ENCODE measurements at places on chromosomes 4 and X. TPM values are rescaled to one million over a fixed set of nuclear protein-coding genes. Genes with fewer than 3 reads are reported as not detected.
A peak's percentile ranks its signal among the peaks of the same experiment; 100 is the strongest.

SPATA4 gene
- polyA plus RNA-seq, result not detected

ABCG2 gene
- 7.4 TPM for polyA plus RNA-seq

NDST3 gene
- polyA plus RNA-seq, result not detected

TSPAN6 gene
- polyA plus RNA-seq, result 78.9 TPM

PLS3 gene
- polyA plus RNA-seq, result 55.7 TPM

RIBC1 gene
- 0.04 TPM for polyA plus RNA-seq

ALG13 gene
- 65.5 TPM for polyA plus RNA-seq

ASMT gene
- polyA plus RNA-seq, result 0.33 TPM

CCNB3 gene
- 0.07 TPM for polyA plus RNA-seq

SNCA gene
- polyA plus RNA-seq, result not detected

GRCh38 chr4:142348613-142349021, 497.5 kb downstream of the INPP4B start:
- no peaks in the 10 kb centered on the region for H3K4me1 ChIP-seq
- H3K27ac ChIP-seq, result no peak overlapping the region
- DNase-seq, result no peak

DNA sequence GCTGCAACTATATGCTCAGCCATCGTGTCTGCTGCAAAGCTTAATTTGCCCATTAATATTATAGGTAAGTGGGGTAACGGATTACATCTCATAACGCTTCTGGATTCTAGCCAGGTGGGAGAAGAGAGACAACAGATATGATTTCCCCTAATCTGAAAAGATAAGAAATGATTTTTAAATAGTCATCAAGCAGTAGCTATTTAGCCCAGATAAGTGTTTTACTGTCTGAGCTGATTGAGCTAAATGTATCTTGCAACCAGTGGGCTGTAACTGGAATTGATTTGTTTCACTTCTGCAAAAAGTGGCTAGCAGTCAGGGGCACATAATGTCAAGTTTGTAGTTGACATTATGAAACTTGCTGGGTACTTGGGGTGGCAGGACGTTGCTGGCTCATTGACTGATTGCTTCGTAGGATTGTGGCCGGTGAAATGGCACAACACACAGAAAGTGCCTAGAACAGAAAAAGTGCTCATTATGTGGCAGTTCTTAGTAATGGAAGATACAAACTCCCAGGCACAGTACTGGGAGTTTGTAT, 18.5 kb downstream of the LAP3 start:
- no peaks in the 10 kb centered on the region for H3K27me3 ChIP-seq
- 0 out of 2 replicates have a peak, but pooled peaks cover 10% of the 10 kb centered on the region for H3K4me1 ChIP-seq
- H3K27ac ChIP-seq, result no peak overlapping the region
- H3K4me3 ChIP-seq, result no peak overlapping the region
- DNase-seq, result no peak

DNA sequence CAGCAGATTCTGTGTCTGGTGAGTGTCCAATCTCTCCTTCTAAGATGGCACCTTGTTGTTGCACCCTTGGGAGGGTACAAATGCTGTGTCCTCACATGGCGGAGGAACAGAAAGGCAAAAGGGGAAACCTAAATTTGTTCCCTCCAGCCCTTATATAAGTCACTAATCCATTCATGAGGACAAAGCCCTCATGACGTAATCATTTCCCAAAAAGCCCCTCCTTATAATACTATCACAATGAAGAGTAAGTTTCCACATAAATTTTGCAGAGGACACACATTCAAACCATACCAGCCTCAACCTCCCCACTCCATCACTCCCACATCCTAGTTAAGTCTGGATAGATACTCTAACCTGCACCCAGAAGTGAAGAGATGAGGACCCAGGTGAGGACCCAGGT, 63.1 kb downstream of the USP38 start:
- H3K27me3 ChIP-seq, result no peaks in the 10 kb centered on the region
- H3K4me3 ChIP-seq, result no peak overlapping the region
- no peaks in the 10 kb centered on the region for H3K4me1 ChIP-seq
- DNase-seq, result no peak
- no peak overlapping the region for H3K27ac ChIP-seq

DNA sequence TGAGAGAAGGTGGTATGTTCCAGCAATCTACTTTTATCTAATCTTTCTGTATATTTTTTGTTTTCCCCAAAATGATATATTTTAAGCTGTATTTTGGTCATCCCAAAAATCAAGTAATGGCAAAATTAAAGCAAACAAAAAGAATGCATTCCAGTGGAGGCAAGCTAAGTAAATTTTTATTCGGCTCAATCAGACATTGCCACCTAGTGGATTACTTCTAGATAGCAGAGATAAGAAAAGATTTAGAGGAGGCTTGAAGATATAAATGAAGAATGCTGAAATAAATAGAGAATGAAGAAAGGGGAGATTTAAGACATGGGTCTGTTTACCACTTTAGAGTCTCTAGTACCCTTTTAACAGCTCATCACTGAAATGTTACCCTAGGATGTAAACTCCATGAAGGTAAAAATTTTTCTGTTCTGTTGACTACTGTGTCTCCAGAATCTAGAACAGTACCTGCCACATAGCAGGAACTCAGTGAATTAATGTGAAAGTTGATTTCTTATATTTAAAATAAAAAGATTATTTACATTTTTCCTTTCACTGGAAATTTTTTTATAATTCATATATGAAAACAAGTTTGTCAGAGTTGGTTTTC, 110.9 kb upstream of the ANK2 start:
- H3K27me3 ChIP-seq, result no peaks in the 10 kb centered on the region
- no peaks in the 10 kb centered on the region for H3K4me1 ChIP-seq
- H3K27ac ChIP-seq, result no peak overlapping the region
- H3K4me3 ChIP-seq, result no peak overlapping the region
- H3K36me3 ChIP-seq, result no peaks in the 10 kb centered on the region

GRCh38 chrX:54640736-54641135, 110.7 kb downstream of the GNL3L start:
- H3K36me3 ChIP-seq, result no peaks in the 10 kb centered on the region
- peak overlapping the region; percentile 65 for H3K4me3 ChIP-seq
- H3K4me1 ChIP-seq, result peaks cover 16% of the 10 kb centered on the region
- H3K27ac ChIP-seq, result peak overlapping the region; percentile 91
- H3K27me3 ChIP-seq, result no peaks in the 10 kb centered on the region

GRCh38 chrX:116841290-116841689, 378.5 kb upstream of the CT83 start:
- no peaks in the 10 kb centered on the region for H3K27me3 ChIP-seq
- H3K4me1 ChIP-seq, result no peaks in the 10 kb centered on the region
- DNase-seq, result no peak
- H3K27ac ChIP-seq, result no peak overlapping the region
- H3K4me3 ChIP-seq, result no peak overlapping the region

DNA sequence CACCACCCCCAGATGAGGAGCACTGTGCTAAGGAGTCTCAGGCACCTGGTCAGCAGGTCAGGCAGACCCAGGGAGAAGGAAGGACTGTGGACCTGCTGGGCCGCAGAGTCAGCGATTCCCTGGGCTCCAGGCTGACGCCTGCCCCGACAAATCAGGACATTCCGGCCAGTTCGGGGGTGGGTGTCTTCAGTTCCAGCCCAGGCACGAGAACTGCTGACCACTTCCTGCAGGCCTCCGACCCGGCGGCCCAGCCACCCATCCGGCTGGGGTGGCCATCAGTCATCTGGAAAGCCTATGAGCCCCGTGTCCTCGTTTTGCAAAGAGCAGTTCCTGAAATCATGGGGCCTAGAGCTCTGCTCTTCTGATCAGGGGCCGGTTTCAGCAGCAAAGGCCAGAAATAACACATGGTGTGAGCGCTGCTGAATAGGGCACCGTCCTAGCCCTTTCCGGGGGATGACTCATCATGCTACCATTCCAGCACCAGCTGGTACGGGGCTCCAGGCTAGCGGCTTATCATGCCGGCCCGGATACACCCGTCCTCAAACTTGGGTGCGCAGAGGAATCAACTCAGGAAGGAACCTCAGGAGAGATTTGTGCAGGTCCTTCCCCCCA, 7.8 kb upstream of the SH3TC1 start:
- no peak overlapping the region for H3K27ac ChIP-seq
- H3K4me1 ChIP-seq, result peaks cover 66% of the 10 kb centered on the region
- no peaks in the 10 kb centered on the region for H3K36me3 ChIP-seq
- H3K27me3 ChIP-seq, result peaks cover 50% of the 10 kb centered on the region

GRCh38 chr4:17788956-17789355, 7.5 kb upstream of the FAM184B start:
- no peaks in the 10 kb centered on the region for H3K36me3 ChIP-seq
- no peak overlapping the region for H3K4me3 ChIP-seq
- no peak overlapping the region for H3K27ac ChIP-seq
- no peak for DNase-seq

DNA sequence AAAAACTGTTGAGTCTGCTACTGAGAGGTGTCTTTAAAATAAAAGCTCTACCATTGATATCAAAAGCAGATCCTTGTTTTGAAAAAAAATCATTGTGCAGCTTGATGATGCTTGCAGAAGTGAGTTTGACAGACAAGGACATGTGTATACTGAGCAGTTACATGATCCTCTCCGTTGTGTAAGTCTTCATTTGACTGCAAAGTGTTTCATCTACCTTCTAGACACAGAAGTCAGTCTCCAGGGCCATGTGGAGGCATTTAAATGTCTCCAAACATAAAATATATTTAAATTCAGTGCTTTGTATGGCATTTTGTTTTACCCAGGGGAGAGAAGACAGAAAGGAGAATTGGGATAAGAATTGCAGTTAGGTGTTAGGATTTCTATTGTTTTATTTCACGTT, 107.8 kb upstream of the MYOZ2 start:
- no peak overlapping the region for H3K4me3 ChIP-seq
- H3K36me3 ChIP-seq, result no peaks in the 10 kb centered on the region
- no peak for DNase-seq
- H3K27me3 ChIP-seq, result no peaks in the 10 kb centered on the region
- no peaks in the 10 kb centered on the region for H3K4me1 ChIP-seq

DNA sequence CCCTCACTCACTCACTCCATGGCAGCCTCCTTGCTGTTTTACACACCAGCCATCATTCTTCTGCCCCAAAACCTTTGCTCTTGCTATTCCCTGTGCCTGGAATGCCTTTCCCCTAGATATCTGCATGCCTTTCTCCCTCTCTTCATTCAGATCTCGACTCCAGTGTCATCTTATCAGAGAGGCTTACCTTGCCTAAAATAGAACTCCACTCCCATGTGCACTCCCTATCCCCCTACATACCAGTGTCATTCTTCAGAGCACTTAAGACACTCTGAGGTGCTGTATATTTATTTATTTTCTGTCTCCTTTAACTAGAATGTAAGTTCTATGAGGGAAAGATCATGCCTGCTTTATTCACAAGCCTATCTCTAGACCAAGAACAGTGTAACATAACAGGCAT, 45.1 kb downstream of the ZGRF1 start:
- H3K27ac ChIP-seq, result no peak overlapping the region
- no peak overlapping the region for H3K4me3 ChIP-seq
- no peaks in the 10 kb centered on the region for H3K36me3 ChIP-seq
- H3K27me3 ChIP-seq, result no peaks in the 10 kb centered on the region
- DNase-seq, result no peak

- H3K27ac ChIP-seq, result no peak overlapping the region
- H3K4me1 ChIP-seq, result no peaks in the 10 kb centered on the region
- H3K36me3 ChIP-seq, result no peaks in the 10 kb centered on the region
- no peak for DNase-seq
- H3K27me3 ChIP-seq, result no peaks in the 10 kb centered on the region
Observed at GRCh38 chr4:159722052-159722451, 619.2 kb downstream of the RAPGEF2 start.

DNA sequence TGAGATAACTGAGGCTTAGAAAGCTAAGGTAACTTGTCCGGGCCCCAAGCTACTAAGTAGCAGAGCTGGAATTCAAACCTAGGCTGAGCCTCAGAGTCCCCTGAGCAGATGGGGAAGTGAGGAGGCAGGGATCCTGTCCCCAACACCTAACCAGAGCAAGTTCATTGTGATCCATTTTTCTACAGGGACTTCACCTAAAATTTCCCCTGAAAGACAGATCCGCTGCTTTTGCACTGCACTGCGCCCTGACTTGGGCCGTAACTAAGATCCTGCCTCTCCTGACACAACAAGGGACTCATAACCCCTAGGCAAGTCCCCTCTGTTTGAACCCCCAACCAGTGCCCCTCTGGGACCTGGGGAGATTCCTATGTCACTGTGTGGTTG, 25.6 kb upstream of the MTM1 start:
- DNase-seq, result no peak
- no peak overlapping the region for H3K27ac ChIP-seq
- no peak overlapping the region for H3K4me3 ChIP-seq
- H3K27me3 ChIP-seq, result no peaks in the 10 kb centered on the region
- H3K36me3 ChIP-seq, result no peaks in the 10 kb centered on the region

- DNase-seq, result no peak
- H3K4me1 ChIP-seq, result no peaks in the 10 kb centered on the region
- H3K36me3 ChIP-seq, result no peaks in the 10 kb centered on the region
- no peak overlapping the region for H3K27ac ChIP-seq
- H3K27me3 ChIP-seq, result no peaks in the 10 kb centered on the region
Observed at GRCh38 chr4:128775916-128776315, 33.6 kb upstream of the JADE1 start.

GRCh38 chr4:52107336-52107735, 56.2 kb downstream of the SPATA18 start:
- no peaks in the 10 kb centered on the region for H3K4me1 ChIP-seq
- no peak for DNase-seq
- H3K4me3 ChIP-seq, result no peak overlapping the region
- H3K27ac ChIP-seq, result no peak overlapping the region

GRCh38 chr4:64174247-64174882, 234.9 kb downstream of the TECRL start:
- no peaks in the 10 kb centered on the region for H3K27me3 ChIP-seq
- no peak overlapping the region for H3K27ac ChIP-seq
- H3K36me3 ChIP-seq, result no peaks in the 10 kb centered on the region

GRCh38 chrX:47160781-47161180, 15.8 kb downstream of the RBM10 start:
- H3K27me3 ChIP-seq, result no peaks in the 10 kb centered on the region
- DNase-seq, result no peak
- peak overlapping the region; percentile 82 for H3K27ac ChIP-seq
- H3K36me3 ChIP-seq, result peaks cover 2% of the 10 kb centered on the region
- peaks cover 36% of the 10 kb centered on the region for H3K4me1 ChIP-seq
- no peak overlapping the region for H3K4me3 ChIP-seq

GRCh38 chr4:79625361-79625760, 217.3 kb upstream of the GK2 start:
- H3K27me3 ChIP-seq, result no peaks in the 10 kb centered on the region
- no peak for DNase-seq
- H3K27ac ChIP-seq, result no peak overlapping the region
- H3K4me3 ChIP-seq, result no peak overlapping the region

- no peak overlapping the region for H3K4me3 ChIP-seq
- no peak overlapping the region for H3K27ac ChIP-seq
- H3K27me3 ChIP-seq, result no peaks in the 10 kb centered on the region
- H3K4me1 ChIP-seq, result no peaks in the 10 kb centered on the region
- no peaks in the 10 kb centered on the region for H3K36me3 ChIP-seq
Observed at GRCh38 chrX:86066998-86067397, 19.6 kb upstream of the CHM start.

Data from HepG2 (cell line).